Stimulated activated CD4-positive, alpha-beta T cell treated with anti-CD3 and anti-CD28 coated beads, Interleukin-15, amount 100 ng/mL, for 1 hour (primary cell): ENCODE measurements at places on chromosomes 7 and 10.

GRCh38 chr7:5636446-5636835 lies 145.0 kb downstream of the RNF216 start:
- DNase-seq: no peak

DNA sequence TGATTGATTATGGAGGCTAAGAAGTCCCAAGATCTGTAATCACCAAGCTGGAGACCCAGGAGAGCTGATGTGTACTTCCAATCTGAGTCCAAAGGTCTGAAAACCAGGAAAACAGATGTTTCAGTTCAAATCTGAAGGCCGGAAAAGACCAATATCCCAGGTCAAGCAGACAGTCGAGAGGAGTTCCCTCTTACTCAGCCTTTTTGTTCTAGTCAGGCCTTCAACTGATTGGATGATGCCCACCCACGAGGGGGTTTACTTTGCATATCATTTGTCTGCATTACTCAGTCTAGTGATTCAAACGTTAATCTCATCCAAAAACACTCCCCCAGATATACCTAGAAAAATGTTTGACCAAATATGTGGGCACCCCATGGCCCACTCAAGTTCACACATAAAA lies 7.4 kb upstream of the ARID5B start:
- no peak for DNase-seq

- no peak for DNase-seq
Measured at GRCh38 chr10:93876381-93876780, 17.4 kb upstream of the SLC35G1 start.

DNA sequence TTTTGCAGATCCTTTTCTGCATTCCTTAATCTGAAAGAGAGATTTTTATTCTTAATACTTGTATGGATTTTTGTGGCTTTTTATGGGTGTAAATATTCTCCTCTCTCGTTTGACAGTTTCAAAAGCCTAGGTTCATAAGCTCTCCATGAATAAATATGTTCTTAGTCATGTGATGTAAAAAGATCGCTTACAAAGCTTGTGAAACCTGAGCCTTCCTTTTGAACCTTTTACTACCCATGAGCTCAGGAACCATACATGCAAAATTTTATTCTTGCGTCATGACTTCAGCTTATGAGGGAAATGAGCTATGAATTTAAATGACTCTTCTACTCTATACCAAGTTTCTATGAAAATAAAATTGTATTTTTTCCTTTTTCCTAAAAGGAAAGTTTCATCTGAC lies 98.7 kb downstream of the POLL start:
- no peak for DNase-seq

DNA sequence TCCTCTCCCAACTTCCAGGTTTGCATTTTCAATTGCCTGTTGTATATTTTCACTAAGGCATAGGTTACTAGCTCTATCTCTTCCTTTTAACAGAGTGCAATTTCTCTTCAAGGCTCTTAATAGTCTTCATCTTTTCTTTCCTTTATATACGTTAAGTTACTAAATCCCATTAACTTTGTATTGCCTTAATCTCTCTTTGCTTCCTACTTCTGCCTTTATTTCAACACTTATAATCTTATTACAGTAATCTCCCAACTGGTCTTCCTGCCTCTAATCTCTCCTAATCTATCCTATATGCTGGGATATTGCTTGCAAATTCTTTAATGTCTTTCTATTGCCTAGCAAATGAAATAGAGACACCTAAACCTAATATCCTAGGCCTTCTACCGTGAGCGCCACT lies 26.1 kb downstream of the ST7 start:
- no peak for DNase-seq

- no peak for DNase-seq
Measured at GRCh38 chr10:102085336-102085735, 20.2 kb downstream of the HPS6 start.

DNA sequence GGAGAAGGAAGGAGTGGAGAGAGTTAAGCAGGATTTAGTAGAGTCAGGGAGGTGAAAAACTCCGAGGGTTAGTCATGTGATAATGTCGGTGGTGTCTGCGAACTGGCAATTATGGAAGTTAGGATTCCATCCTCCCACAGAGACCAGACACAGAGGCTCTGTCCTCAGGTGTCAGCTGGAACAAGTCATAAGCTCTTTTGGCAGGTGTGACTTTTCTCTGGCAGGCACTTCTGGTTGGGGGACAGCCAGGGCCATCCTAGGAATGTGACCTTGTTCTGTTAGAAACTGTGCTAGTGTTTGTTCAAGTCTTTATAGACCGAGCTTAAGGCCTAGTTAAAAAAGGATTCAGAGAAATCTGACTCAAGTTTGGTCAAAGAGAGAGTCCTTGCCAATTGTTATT lies 371.0 kb downstream of the DPP6 start:
- no peak for DNase-seq

GRCh38 chr10:87734987-87735827 lies 75.5 kb downstream of the PAPSS2 start:
- DNase-seq: no peak

- DNase-seq: no peak
Measured at GRCh38 chr10:57818522-57818921, 449.2 kb downstream of the IPMK start.

GRCh38 chr7:74579800-74580685 lies 77.5 kb upstream of the GTF2I start:
- DNase-seq: no peak
